Putamen (tissue), 1 donor: ENCODE measurements at places on chromosomes 2 and 18.

DNA sequence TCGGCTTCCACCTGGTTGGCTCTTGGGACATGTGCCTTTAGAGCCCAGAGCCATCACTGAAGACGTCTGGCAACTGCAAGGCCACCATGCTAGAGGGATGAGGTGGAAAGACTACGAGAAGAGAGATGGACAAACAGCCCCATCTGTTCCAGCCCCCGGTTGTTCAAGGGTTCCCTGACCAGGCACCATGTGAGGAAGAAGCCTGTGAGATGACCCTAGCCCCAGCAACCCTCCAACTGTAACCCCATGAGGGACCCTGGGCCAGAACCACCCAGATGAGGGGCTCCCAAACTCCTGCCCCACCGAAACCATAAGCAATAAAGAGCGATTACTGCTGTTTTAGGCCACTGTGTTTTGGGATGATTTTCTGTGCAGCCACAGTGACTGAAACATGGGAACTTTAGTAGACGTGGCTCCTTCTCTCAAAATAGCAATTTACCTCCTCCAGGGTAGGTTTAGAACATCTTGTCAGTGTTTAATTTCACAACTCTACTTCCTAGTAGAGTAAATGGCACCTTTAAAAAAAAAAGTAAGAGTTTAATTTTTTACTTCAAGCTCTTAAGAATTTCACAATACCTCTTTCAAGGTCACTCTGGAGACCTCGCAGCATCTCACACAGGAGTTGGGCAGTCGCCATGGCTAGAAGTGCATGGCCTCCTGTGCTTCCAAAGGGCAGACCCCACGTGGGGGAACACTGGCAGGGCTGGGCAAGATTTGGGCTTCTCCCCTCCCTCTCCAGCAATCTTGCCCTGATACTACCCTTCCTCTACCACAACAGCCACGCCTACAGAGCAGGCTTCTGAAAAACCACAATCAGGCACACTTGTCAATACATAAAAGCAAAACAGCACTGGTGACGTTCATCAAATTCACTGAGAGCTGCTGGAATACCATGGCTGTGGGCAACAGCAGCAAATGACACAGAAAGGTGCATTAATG, 48.8 kb downstream of the TMEM163 start:
- no peak for DNase-seq

DNA sequence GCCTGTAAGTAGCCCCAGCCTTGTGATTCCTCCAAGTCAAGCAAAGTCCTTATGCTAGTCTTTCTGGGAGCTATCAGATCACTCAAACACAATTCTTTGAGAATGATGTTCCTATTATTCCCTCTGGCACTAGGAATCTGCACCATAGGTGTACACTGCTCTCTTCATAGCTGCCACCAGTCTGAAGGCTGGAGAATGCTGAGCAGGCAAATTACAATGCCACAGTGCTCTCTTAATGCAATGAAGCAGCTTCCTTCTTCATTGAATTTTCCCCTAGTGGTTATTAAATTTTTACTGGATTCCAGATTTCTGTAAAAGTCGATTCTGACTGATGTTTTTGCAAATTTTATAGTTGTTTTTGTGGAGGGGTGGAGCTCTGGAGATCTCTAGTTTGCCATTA, 84.8 kb downstream of the CCDC178 start:
- DNase-seq: no peak

DNA sequence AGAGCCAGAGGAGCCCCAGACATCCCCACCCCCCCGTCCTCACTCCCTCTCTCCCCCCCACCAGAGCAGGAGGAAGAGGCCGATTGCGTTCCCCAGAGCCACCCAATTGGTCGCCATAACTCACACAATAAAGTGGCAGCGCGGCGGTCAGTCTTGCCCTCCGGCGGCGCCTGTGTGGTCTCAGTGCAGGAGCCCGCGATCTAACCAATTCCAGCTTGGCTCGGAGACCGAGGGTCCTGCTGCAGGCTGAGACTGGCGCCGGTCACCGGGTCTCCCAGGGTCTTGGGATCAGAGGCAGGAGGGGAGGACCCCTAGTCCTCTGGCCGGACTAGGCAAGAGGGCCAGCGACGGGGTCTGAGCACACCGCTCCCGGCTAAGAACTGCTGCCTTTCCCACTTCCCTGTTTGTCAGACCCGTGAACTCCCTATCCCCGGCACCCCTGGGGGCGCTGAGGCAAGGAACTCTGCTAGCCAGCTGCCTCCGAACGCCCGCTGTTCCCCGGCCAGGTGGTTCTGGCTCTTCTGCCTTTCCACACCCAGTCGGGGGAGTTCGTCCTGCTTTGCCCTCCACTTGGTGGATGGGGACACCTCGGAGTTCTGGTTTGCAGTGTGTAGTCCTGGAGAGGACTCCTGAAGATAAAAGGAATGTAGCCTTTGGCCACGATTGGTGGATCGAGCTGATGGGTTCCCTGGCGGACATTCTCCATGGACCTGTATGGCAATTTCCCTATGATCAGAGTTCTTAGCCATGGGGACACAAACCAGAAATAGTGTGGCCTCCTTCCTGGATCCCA, 1.0 kb upstream of the HOXD12 start:
- no peak for DNase-seq

GRCh38 chr2:12504443-12504842, 212.3 kb upstream of the TRIB2 start:
- no peak for DNase-seq

DNA sequence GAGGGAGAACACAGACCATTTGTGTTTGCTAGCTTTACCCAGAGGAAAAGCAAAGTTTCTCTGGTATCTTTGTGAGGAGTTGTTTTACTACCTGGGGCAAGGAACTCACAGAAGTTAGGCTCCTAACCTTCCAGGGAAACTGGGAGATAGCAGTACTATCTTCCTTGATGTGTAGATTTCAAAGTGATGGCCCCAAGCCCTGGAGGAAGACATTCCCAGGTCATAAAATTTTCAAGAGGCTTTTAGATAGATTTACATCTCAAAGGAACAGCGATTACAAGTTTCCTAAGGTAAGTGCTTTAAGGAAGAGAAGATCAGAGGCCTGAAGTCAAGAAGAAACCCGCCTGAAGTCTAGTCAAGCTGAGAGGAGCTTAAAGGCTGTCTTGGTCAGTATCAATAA, 1187.8 kb upstream of the TMEFF2 start:
- DNase-seq: no peak
